Lung (tissue), 17 donors: ENCODE measurements at places on chromosomes 4 and X. TPM values are rescaled to one million over a fixed set of nuclear protein-coding genes. Genes with fewer than 3 reads are reported as not detected.

- no peaks in the 10 kb centered on the region for H3K4me1 ChIP-seq
- H3K27me3 ChIP-seq, result no peaks in the 10 kb centered on the region
- DNase-seq, result no peak
- no peaks in the 10 kb centered on the region for H3K36me3 ChIP-seq
- H3K27ac ChIP-seq, result no peak overlapping the region
Observed at GRCh38 chrX:152853986-152854385, 23.1 kb downstream of the NSDHL start.

PRR32 gene
- not detected for total RNA-seq

DNA sequence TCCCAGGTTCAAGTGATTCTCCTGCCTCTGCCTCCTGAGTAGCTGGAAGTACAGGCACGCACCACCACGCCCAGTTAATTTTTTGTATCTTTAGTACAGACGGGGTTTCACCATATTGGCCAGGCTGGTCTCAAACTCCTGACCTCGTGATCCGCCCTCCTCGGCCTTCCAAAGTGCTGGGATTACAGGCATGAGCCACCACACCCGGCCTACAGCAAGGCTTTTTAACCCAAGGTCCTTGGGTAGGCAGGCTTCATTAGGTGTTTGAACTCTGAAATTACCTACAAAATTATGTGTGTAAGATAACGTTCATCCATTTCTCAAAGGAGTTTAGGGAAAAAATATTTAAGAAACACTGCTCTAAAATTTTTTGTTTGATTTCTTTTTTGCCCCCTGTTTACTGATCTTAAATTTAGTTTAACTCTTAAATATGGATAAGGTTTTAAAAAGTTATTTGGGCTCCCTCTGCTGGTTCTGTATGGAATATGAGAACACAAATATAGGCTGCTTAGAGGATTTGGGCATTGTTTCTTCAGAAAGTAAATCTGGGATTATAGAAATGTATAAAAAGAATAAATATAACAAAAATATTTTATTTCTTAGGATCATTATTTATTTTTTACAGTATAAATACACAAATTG lies 92.8 kb downstream of the CBR4 start:
- peak; percentile 85 for DNase-seq
- H3K4me1 ChIP-seq, result no peaks in the 10 kb centered on the region
- no peak overlapping the region for H3K27ac ChIP-seq
- peaks cover 29% of the 10 kb centered on the region for H3K36me3 ChIP-seq
- no peak overlapping the region for H3K4me3 ChIP-seq
- no peaks in the 10 kb centered on the region for H3K27me3 ChIP-seq

DNA sequence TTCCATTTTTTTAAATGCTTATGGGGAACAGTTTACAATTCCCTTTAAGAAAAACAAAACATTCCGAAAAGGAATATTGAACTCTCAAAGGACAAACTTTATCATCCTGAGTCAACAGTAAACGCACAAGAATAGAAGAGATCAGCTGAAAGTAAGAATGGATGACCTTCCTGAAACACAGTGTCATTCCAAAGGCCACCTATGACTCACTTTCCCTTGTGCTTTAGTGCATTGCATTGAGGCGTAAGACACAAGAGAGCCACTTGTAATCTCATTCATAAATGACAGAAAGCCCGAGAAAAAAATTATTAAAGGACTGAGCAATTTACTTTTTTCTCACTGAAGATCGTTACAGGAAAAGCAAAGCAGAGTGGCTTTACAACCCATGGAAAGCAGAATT lies 1062.4 kb upstream of the DIAPH2 start:
- H3K4me1 ChIP-seq, result no peaks in the 10 kb centered on the region
- H3K27ac ChIP-seq, result no peak overlapping the region
- DNase-seq, result no peak
- H3K4me3 ChIP-seq, result no peak overlapping the region
- H3K36me3 ChIP-seq, result no peaks in the 10 kb centered on the region
- no peaks in the 10 kb centered on the region for H3K27me3 ChIP-seq

CFP gene
- 11.3 TPM for total RNA-seq

DNA sequence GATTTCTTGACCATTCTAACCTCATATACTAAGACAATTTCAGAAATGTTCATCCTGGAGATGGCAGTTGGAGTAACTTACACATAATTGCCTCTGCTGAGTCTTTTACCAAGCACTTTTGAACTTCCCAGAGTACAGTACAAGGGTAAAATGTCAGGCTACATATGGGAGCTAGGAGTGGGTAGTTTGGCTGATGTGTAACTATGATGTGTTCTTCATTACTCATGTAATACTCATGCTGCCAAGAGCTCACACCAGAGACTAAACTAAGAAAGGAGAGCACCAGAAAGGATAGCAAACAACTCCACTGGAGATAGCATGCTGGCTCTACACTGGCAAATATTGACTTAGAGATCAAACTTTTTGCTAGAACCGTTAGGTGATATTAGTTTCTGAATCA lies 194.0 kb downstream of the PDGFRA start:
- no peak overlapping the region for H3K4me3 ChIP-seq
- no peak overlapping the region for H3K27ac ChIP-seq
- H3K27me3 ChIP-seq, result no peaks in the 10 kb centered on the region
- H3K4me1 ChIP-seq, result no peaks in the 10 kb centered on the region
- no peak for DNase-seq
- H3K36me3 ChIP-seq, result no peaks in the 10 kb centered on the region
